ENCODE measurements at places on chromosomes 1 and 21.

- DNase-seq: no peak
Observed at GRCh38 chr1:66954208-66954607, 29.4 kb downstream of the MIER1 start.

- DNase-seq: no peak
Observed at GRCh38 chr1:72066431-72066830, 215.9 kb downstream of the NEGR1 start.

DNA sequence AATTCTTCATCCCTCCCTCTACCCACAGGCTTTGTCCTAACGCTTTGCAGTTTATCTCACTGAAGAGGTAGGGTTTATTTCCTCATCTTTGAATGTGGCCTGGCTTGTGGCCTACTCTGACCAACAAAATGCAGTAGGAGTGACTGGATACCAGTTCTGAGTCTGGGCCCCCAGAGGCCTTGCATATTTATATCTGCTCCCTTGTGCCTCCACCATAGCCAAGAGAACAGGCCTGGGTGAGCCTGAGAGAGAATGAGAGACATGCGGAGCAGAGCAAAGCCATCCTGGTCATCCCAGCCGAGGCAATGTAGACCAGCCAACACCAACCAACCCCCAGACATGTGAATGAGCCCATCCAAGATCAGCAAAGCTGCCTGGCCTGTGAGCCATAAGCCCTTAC lies 30.3 kb downstream of the SMIM12 start:
- DNase-seq: no peak

- no peak for DNase-seq
Observed at GRCh38 chr1:156423422-156424352, 54.7 kb downstream of the RHBG start.

DNA sequence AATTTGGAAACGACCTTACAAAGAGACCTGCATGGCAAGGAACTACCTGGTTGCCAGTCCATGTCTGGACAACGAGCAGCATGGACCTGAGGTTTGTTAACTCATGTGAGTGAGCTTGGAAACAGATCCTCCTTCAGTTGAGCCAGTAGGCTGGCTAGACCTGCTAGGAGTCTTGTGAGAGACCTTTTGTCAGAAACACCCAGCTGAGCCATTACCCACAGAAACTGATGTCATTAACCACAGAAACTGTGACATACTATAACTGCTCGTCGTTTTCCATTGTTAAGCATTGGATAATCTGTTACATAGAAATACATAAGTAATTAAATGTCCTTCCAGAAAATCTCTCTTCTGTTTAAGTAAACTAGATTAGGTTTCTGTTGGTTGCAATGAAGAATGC lies 211.1 kb upstream of the C21orf91 start:
- peak; percentile 4 for DNase-seq

GRCh38 chr21:38333301-38334272 lies 76.8 kb downstream of the KCNJ15 start:
- no peak for DNase-seq

- no peak for DNase-seq
Observed at GRCh38 chr21:30206551-30207251, 9.2 kb downstream of the CLDN8 start.

DNA sequence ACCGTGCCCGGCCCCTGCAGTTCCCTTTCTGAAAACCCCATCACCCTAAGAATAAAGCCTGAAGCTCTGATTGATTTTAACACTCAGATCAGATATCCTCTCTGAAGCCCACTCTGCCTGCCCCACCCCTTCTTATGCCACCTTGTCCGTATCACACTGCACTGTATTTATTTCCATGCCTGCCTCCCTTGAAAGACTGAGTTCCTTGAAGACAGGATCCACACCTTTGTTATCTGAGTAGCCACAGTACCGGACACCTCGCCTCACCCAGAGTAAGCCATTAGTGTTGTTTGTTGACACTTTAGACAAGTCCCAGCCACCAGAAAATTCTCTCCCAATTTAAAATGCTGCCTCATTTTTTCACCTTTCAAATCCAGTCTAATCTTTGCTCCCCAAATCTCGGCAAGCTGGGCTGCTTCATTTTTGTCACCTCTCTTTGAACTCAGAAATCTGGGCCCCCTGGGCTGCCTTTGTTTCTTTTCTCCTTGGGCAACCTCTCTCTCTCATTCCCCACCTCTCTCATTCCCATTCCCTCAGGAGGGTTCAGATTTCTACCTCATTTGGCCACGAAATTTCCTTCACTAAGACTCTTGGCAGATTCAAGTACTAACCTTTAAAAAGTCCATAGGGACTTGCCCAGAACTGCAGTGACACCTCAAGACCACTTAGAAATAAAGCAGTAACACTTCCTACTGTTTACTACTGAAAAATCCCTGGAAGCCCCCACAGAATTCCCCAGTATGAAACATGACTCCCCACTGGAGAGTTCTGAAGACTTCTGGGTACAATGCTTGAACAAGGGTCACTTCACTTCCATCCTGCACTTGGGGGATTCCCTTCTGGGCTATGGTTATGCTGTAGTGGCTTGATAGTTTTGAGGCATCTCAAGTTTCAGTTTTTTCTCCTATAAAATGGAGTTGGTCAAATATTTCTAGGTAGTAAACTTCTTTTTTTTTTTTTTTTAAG lies 8.7 kb upstream of the PPP1R15B start:
- DNase-seq: no peak

DNA sequence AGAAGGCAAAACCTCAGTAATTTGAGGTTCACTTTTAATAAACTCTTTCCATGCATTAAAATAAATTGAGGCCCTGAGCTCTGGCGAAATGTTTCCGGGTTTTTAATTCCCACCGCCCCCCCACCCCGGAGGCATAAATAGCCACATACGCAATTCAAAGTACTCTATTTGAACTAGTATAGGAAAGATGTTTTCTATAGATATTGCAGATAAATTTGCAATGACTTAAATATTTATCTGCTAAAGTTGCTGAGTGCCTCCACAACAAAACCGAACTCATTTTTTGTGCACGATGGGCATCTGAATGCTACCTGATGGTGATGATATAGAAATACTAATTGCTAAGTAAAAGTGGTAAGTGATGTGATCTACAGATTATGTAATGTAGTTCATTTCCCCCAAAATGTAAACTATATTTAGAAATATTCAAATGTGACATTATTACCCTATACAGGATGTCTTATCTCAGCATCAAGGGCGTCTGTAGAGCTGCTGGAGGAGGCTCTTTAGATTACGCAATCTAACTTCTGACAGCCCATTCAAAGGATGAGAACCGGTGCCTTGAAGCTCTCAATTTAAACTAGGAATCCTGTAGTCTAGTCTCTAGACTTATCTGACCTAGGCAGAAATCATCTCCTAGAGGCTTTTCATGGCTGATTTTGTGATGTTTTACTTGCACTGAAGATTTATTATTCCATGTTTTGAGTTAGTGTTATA lies 8.5 kb downstream of the IRF2BP2 start:
- peak; percentile 19 for DNase-seq

DNA sequence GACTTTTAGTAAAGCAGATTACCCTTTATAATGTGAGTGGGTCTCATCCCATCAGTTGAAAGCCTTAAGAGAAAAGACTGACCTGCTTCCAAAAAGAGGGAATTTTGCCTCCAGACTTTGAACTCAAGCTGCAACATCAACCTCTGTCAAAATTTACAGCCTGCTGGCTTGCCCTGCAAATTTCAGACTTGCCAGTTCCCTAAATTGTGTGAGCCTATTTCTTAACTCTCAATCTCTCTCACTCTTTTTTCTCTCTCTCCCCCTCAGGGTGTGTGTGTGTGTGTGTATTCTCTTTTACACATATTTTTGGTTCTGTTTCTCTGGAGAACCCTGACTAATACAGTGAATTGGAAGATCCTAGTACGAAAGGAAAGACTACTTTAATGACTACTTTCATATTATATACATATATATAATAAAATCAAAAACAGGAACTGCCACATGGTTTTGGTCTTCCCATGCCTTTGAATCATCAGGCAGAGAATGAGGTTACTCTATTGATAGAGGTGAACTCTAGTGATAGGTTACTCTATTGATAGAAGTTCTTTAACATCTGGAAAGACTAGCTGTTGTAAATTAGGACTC lies 6.4 kb downstream of the OR2C3 start:
- no peak for DNase-seq
